Stimulated activated CD8-positive, alpha-beta memory T cell treated with anti-CD3 and anti-CD28 coated beads, Interleukin-2, amount 100 ng/mL, for 1 hour (primary cell): ENCODE measurements at places on chromosomes 16 and 17.

DNA sequence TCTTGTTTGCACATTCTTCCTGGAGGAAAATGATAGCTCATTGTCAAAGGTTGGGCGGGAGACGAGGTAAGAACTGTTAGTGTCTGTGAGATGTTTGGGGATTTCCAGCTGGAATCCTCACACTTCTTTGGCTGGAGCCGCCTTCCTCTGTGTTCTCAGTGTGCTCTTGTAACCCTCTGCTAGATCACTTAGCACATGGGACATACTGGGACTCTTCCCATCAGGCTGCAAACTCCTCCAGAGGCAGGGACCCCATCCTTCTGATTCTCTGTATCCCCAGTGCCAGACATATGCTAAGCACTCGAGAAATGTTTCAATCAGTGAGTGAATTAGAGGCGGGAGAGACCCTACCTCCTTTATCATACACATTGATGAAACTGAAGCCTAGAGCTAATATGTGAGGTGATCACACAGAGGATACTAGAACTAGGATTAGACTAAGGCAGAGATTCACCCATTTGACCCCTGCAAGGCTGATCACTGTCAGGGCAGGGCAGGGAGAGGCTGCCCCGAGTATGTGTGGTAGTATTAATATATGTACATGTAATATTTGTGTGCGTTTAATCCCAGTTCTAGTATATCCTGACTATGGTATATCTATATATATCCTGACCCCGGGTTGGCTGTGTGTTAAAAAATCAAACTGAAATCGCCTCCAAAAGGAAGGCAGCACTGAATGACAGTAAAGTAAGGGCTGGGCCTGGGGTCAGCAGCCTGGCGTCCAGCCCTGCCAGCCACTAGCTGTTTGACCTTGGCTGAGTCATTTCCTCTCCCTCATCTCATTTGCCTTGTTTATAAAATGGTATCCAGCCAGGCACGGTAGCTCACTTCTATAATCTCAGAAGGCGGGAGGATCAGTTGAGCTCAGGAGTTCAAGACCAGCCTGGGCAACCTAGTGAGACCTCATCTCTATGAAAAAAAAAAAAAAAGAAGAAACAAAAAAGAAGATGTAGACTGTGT is 75.5 kb upstream of the TBX2 start:
- DNase-seq = no peak

DNA sequence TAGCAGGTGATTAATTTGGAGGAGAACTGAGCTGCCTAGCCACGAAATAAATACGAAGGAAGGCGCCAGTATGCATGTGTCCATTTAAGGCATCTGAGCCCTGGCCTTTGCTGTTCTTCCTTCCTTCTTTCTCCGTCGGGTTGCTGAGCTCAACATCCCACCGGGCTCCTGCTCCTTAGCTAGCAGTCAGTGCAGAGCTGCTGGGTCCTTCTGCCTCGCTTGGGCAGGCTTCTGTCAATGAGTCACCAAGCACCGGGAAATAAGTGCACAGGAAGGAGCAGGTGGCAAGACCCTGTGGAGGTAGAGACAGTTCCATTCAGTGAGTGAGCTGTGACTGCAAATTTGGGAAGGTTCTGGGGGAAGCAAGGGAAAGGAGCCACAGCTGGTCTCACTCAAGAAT is 120.7 kb downstream of the CCDC182 start:
- no peak for DNase-seq

DNA sequence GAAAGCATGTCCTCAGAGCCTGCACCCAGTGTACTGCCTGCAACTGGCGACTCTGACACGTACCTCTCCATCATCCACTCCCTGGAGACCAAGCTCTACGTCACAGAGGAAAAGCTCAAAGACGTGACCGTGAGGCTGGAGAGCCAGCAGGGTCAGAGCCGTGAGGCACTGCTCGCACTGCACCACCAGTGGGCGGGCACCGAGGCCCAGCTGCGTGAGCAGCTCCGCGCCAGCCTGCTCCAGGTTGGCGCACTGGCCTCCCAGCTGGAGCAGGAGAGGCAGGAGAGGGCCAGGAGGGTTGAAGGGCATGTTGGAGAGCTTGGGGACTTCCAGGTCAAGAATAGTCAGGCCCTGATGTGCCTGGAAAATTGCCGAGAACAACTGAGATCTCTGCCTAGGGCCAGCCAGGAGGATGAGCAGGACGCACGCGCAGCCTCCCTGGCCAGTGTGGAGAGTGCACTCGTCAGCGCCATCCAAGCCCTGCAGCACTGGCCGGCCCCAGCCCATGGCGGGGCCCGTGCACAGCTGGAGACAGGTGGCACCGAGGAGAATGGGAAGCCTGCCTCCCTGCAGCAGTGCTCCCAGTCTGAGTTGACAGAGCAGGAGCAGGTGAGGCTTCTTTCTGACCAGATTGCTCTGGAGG is 40.3 kb downstream of the PLD6 start:
- no peak for DNase-seq

DNA sequence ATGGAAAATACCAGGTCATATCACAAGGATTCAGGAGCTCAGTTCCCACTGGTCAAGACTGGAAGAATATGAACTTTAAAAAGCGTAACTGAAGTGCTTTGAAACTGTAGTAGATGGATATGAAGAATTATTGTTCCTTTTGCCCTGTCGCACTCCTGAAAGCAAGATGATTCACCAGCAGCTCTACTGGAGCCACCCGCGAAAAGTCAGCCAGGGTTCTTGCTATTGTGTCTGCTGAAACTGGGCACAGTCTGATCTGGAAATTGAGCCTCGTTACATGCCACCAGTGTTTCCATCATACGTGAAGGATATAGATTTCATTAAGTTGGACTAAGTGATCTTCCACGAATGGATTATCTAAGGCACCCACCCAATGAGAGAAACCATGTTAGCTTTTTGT is 16.6 kb downstream of the AP2B1 start:
- no peak for DNase-seq

DNA sequence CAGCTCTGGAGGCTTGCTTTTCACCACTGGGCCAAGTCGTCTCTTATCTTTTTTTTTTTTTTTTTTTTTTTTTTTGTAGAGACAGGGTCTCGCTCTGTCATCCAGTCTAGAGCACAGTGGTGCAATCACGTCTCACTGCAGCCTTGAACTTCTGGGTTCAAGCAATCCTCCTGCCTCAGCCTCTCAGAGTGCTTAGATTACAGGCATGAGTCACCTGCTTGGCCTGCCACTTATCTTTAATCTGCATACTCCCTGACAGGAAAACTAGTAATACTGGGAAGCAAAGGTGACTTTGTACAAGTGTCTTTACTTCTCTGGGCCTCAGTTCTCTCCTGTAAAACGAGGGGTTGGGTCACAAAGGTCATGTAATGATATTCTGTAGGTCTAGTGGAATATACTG is 15.0 kb downstream of the NTN1 start:
- DNase-seq = no peak

DNA sequence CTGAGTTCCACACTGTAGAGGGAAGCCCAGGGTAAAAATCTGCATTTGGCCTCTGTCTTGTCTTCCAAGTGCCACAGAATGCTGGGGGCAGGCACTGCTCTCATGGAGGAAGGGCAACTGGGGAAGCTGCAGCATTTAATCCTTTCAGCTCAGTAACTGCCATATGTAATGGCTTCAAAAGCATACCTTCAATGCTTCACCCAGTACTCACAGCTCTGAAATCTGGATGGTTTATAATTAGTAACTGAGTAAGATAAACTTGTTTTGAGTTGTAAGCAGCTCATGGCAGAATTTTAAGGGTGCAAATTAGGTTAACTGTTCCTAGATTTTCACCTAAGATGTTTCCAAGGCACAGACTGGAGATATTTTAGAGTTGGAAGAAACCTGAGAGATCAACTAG is 24.5 kb downstream of the PMP22 start:
- no peak for DNase-seq

- DNase-seq = no peak
These were observed 19.9 kb downstream of the RANBP10 start for GRCh38 chr16:67786491-67786890.

GRCh38 chr16:11783319-11784037 is 13.6 kb downstream of the ZC3H7A start:
- DNase-seq = no peak

GRCh38 chr17:50766222-50767023 is 895 bp downstream of the ANKRD40CL start:
- no peak for DNase-seq

DNA sequence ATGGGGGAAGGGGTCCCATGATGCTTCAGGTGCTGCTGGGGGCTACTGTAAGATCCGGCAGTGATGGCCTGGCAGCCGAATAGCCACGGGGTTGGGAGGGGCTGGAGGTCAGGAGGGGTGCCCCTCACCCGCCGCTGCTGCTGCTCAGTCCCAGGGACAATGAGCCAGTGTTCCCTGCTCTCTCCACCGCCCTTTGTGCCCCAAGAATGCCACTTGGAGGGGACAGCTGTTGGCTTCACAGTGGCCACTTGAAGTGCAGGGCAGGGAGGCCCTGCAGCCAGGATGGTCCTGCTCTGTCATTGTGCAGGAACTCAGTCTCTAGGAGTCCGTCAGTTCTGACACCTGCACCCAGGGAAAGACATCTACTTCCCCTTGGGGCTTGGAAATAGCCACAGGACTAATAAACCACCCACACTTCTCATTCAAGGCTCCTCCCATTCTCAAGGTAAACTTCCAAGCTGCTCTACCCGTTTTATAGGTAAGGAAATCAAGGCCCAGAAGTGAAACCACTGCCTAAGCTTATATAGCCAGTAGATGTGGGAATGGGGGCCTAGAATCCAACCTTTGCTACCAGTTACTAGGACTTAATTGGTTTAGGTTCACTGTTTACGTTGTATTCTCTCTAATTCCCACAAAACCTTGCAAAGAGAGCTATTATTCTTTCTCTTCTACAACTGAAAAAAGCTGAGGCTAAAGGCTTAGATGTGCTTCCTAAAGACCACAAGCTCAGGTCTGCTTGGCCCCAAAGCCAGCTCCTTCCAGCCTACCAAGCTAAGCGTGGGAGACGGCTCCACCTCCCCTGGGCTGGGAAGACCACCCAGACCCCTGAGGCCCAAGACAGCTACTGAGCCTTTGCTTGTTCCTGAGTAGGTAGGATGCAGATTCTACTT is 6.2 kb upstream of the CPSF4L start:
- no peak for DNase-seq

GRCh38 chr17:78185981-78186691 is 716 bp downstream of the TK1 start:
- no peak for DNase-seq

DNA sequence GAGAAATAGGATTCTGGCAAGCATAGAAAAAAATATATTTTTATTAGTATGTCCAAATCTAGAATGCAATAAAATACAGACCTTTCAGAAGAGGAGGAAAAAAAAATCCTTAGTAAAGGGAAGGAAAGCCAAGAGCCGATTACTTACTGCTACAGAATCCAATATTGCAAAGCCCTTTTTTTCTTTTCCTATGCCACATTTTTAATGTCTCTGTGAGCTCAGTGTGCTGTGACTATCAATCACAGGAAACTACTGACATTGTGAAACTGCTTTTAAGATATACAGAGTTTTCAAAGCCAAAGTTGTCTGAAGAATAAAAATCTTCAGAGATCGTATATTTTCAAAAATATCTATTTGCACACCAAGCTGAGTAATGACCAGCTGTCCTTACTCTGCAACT is 120.4 kb downstream of the CHD9NB start:
- no peak for DNase-seq

GRCh38 chr16:62638324-62638911 is 602.2 kb upstream of the CDH8 start:
- DNase-seq = no peak

DNA sequence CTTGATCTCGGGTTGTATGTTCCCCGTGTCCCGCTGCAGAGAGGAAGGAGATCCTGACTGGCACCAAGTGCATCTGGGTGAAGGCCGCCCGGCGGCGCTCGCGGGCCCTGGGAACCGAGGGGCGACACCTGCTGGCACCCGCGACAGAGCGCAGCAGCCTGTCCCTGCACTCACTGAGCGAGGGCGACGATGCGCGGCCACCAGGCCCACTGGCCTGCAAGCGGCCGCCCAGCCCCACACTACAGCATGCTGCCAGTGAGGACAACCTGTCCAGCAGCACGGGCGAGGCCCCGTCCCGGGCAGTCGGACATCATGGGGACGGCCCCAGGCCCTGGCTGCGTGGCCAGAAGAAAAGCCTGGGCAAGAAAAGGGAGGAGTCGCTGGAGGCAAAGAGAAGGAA is 7.5 kb downstream of the BTBD17 start:
- peak; percentile 21 for DNase-seq

GRCh38 chr17:77510133-77510796 is 369.5 kb downstream of the SEC14L1 start:
- no peak for DNase-seq

DNA sequence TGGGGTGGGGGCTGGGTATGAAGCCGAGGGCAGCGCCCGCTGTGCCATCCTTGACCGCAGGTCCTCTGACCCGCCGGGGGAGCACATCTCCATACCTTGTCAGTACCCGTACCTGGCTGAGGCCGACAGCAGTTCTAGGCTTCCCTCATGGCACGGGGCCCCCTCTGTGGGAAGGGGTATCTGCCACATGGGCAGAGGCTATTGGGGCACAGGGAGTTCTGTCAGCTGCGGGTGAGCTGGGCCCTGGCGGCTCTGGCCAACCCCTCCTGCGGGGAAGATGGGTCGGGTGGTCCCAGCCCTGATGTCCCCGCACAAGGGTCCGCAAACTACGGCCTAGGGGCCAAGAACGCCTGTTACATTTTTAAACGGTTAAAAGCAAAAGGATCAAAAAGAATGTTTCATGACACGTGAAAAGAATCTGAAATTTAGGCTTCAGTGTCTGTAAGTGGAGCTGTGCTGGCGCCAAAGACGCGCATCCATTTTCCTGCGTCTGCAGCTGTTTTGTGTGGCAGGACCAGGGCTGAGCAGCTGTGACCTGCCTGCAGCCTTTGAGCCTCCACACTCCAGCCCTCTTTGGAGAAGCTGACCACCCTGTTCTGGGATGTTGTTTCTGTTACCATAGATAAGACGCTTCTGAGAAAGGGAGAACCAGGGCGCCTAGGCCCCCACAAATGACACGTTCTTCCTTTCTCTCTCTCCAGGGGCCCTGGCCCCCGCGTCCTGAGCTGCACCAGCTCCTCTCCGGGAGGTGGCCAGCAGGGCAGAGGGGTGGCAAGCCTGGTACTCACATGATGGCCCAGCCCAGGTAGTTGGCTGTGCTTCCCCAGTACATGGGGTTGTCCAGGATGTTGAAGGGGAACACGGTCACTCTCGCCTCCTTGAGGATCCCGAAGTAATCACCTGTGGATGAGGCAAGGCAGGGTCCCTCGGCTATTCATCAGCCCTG is 12.7 kb upstream of the RASD1 start:
- DNase-seq = no peak
